ENCODE measurements at places on chromosomes 4 and X.

- no peak for DNase-seq
These were observed 876 bp downstream of the KLHL2 start for GRCh38 chr4:165208221-165208652.

- DNase-seq, result no peak
These were observed 87.6 kb downstream of the DCUN1D4 start for GRCh38 chr4:51930557-51930956.

DNA sequence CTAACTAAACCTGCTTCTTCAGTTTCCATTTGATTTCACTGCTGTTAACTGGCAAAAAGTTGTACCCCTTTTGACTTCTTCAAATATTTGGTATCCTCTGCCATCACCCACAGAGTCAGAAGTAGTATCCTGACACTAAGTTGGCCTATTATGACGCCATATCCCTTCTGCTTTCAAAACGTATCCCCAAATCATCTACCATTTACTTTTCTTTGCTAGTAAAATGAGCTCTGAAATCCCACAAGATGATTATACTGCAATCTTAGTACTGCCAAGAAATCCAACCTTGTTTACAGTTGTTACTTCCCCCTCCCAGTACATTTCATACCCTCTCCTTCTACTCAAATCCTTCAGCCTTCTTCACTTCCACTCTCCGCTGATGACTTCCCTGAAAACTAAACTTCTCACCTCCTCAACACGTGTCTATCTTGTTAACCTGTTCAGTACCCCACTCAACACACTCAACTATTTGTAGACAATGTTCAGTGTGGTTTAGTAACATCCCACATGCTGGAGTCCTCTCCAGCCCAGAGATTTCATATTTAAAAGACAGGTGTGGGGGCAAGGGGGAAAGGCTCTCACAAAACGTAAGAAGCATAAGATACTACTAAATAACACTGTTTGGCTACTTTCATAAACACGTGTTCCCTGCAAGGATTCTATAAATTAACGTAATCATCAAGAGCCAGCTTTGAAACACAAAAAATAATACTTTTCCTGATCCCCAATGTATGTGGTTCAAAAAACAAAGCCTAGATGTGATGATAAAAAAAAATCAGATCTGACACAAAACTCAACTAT lies 1.3 kb downstream of the NAF1 start:
- DNase-seq, result no peak

DNA sequence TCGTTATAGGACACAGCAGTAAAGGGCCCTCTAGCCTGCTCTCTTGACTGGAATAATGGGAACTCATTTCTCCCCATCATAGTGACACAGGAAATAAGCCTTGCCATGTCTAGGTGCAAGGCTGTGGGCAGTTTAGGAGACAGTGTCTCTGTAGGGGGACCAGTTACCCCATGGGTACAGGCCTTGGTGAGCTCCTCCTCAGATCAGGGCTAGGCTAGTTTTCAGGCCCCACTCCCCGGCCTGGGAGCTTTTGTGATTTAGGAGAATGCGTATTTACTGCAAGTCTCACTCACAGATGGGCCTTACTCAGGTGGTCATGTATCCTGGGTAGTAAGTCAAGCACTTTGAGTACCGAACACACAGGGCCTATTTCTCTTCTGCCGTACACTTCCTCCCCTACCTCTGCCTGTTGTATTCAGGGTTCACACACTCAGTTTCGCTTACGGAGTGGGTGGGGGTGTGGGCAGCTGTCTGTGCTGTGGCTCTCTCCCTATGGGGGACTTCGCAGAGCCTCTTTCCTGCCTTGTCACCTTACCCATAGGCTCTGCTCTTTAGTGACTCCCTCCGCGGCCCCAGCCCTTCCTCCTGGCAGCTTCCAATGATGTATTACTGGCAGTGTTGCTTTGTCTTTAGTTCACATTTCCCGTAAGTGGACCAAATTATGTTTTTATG lies 34.2 kb downstream of the FAM193A start:
- DNase-seq, result no peak

- DNase-seq, result no peak
These were observed 83.1 kb downstream of the SORBS2 start for GRCh38 chr4:185728893-185729292.

- no peak for DNase-seq
These were observed 24.1 kb upstream of the WFS1 start for GRCh38 chr4:6245246-6246169.

GRCh38 chrX:29531336-29531735 lies 684.0 kb upstream of the MAGEB2 start:
- DNase-seq, result no peak

- no peak for DNase-seq
These were observed 42.4 kb downstream of the CNGA2 start for GRCh38 chrX:151776936-151777335.

DNA sequence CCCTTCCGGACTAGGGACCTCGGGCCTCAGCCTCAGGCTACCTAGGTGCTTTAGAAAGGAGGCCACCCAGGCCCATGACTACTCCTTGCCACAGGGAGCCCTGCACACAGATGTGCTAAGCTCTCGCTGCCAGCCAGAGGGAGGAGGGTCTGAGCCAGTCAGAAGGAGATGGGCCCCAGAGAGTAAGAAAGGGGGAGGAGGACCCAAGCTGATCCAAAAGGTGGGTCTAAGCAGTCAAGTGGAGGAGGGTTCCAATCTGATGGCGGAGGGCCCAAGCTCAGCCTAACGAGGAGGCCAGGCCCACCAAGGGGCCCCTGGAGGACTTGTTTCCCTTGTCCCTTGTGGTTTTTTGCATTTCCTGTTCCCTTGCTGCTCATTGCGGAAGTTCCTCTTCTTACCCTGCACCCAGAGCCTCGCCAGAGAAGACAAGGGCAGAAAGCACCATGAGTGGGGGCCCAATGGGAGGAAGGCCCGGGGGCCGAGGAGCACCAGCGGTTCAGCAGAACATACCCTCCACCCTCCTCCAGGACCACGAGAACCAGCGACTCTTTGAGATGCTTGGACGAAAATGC lies at the start of gene WAS:
TSS of gene WAS (plus strand) at position 389 of the 572 bp plus-strand sequence. CDS start at position 444, 55 bp downstream.
- no peak for DNase-seq

DNA sequence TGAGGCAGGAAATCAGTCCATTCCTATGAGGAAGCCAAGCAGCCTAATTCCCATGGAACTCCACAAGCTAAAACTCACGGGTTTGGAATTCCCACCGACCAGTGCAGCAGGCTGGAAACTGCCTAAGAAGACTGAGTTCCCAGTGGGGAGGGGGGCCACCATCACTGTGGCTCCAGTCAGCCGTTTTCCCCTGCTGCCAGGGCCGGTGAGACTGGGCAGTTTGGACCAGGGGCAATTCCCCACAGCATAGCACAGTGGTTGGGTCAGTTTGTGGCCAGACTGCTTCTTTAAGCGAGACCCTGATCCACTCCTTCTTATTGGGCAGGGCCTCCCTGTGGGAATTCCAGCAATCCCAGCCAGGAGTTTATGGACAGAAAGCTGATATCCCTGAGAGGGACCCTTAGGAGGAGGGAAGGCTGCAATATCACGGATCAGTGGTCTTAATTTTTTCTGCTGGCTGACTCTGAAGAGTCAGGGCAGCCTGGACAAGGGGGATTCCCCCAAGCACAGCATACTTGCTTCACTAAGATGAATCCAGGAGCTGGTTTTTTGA lies 20.7 kb downstream of the PAGE5 start:
- DNase-seq, result no peak

DNA sequence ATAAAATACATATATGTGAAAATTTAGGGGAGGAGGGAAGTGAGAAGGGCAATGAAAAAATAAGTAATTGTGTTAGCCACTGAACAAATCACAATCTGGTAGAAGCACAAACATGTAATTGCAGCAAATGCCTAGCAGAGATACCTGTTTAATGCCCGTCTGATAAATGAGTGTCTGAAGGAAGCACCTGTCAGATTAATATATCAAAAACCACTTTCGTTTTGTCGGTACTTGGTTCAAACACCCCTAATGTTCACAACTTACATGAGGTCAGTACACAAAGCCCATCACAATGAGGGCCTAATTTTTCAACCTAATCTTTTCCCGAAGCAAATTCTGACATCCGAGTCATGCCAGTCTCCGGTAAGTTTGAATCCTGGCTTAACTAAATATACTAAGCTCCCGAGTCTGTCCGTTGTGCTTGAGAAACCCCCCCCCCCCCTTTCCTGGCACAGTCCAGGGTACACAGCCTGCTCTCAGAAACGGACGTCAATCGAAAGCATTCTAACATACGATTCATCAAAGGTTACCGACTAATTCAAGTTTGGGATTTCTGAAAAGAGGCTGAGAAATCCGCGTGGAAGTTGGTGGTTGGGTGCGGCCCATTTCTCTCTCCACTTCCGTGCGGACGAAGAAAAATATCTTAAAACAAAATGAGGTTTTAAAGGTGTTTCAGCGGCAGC lies 758 bp downstream of the SDAD1 start:
- DNase-seq, result no peak

GRCh38 chrX:78104447-78105176 lies 564 bp downstream of the PGK1 start:
- no peak for DNase-seq

GRCh38 chr4:104743215-104743653 lies 248.5 kb upstream of the CXXC4 start:
- no peak for DNase-seq

DNA sequence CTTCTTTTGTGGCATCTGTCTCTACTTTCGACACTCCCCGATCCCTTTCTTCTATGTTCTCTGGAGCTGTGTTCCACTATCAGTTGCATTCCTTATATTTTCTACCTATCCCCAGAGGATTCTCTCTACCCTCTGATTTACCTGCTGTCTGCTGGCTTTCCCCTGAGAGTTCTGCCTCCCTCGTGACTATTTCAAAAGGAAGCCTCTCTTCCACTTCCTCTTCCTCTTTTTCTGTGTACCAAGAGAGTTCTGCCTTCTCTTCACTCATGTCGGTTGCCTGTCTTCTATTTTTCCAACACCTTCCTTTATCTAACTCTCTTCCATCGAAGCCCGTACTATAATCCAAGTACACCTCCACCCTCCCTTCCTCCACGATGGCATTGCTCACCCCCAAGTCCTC lies 631.7 kb downstream of the SMARCA1 start:
- DNase-seq, result no peak

- no peak for DNase-seq
These were observed 81.8 kb downstream of the ZNF718 start for GRCh38 chr4:206054-206453.

Data from iPS DF 19.7 (cell line).